ENCODE measurements at places on chromosomes 11 and 22.

GRCh38 chr11:114167771-114168448, 108.4 kb downstream of the ZBTB16 start:
- no peak for DNase-seq

GRCh38 chr22:44151676-44152075, 29.0 kb upstream of the PARVG start:
- no peak for DNase-seq

- DNase-seq, result no peak
Observed at GRCh38 chr22:39528080-39528661, 4.4 kb downstream of the RPS19BP1 start.

GRCh38 chr11:115764176-115764575, 260.0 kb upstream of the CADM1 start:
- DNase-seq, result no peak

- no peak for DNase-seq
Observed at GRCh38 chr11:2086239-2087040, 52.7 kb downstream of the IGF2 start.
